ENCODE measurements at places on chromosomes 4 and X.

GRCh38 chr4:66404141-66404540 lies 733.9 kb upstream of the EPHA5 start:
- no peak for DNase-seq
- no peak overlapping the region for H3K4me3 ChIP-seq
- H3K4me1 ChIP-seq, result no peaks in the 10 kb centered on the region
- no peaks in the 10 kb centered on the region for H3K36me3 ChIP-seq

DNA sequence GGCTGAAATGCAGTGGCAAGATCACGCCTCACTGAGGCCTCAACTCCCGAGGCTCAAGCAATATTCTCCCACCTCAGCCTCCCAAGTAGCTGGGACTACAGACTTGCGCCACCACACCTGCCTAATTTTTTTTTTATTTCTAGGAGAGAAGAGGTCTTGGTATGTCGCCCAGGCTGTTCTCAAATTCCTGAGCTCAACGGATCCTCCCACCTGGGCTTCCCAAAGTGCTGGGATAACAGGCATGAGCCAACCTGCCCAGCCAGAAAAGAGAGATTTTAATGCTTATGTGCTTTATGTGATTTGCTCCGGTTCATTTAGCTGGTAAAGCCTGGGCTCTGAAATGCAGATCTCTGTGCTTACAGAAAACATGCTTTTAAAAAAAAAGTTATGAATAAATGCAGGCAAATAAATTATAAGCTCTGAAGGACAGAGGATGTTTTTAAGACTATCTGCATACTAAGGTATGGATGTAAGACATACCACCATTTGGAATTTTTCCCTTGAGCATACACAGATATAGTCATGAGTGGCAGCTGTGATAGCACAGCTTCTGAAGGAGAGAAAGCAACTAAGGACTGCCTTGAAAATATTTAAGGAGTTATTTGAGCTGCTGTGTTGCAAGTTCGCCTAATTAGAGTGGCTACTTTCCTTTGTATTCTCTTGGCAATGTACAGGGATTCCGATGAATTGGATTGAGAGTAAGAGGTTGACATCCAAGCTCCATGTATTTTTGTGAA lies 13.8 kb downstream of the GUCY1B1 start:
- H3K4me1 ChIP-seq, result no peaks in the 10 kb centered on the region
- no peak for DNase-seq
- H3K4me3 ChIP-seq, result no peak overlapping the region
- no peak overlapping the region for H3K27ac ChIP-seq
- H3K36me3 ChIP-seq, result no peaks in the 10 kb centered on the region
- no peaks in the 10 kb centered on the region for H3K27me3 ChIP-seq

- no peak overlapping the region for H3K4me3 ChIP-seq
- no peaks in the 10 kb centered on the region for H3K27me3 ChIP-seq
- H3K27ac ChIP-seq, result no peak overlapping the region
- no peak for DNase-seq
- H3K36me3 ChIP-seq, result no peaks in the 10 kb centered on the region
- H3K4me1 ChIP-seq, result no peaks in the 10 kb centered on the region
Observed at GRCh38 chrX:39766085-39766726, 331.6 kb downstream of the BCOR start.

DNA sequence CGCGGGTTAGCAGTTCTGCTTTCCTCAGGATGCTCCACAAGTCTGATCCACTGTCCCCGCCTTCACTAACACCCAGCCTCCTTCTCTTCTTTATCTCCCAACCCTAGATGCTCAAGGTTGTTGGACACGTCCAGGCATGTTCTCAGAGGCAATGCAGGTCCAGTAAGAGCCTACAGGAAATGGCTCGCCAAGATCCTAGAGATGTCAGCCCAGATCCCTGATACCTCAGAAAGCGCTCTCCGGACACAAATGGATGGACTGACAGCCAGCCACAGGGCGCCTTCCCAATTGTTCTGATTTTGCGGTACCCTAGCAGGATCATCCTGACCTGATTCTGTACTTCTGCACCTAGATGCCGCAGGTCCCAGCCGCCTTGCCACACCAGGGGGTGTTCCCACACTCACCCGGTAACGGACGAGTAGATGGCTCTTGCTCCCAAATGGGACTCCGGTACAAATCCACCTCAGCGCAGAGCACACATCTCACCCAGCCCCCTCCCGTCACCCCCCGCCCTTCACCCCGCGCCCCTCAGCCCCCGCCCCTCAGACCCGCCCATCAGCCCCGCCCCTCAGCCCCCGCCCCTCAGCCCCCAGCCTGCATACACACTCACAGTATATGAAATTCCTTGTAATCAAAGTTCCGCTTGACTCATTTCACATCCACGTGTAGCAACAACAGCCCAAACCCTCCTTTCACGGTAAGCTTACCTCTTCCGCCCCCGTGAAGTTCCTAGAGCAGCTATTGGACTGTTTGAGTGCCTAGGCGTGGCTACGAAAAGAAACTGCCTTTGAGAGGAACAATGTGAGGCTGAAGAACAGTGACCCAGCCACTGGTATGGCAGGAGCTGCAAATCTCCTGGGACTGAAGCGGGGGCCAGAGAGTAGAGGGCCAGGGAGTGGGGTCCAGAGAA lies at the start of gene EDA2R:
TSS of gene EDA2R (minus strand) at position 488 of the 910 bp plus-strand sequence. CDS start 23,058 bp downstream, outside the sequence.
- H3K27ac ChIP-seq, result no peak within 1 kb of the TSS
- no peaks in the 10 kb centered on the region for H3K36me3 ChIP-seq
- no peaks in the 10 kb centered on the region for H3K4me1 ChIP-seq
- H3K27me3 ChIP-seq, result no peaks in the 10 kb centered on the region

DNA sequence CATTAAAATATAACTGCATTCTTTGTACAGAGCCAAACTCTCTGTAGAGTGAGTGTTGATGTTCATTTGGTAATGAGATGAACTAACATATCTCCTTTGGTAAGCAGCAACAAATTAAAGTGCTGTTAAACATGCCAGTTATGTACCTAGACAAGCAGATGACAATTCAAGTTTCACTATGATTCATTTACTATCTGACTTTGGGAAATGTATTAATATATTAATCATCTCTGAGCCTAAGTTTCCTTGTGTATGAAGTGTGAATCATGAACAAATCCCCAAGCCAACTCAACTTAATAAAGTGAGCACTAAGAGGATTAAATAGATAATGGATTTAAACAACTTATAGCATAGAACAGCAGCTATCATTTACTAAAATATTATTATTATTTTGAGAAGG lies 1044.2 kb downstream of the GLUD2 start:
- no peak overlapping the region for H3K4me3 ChIP-seq
- H3K27me3 ChIP-seq, result no peaks in the 10 kb centered on the region
- H3K4me1 ChIP-seq, result no peaks in the 10 kb centered on the region
- no peak overlapping the region for H3K27ac ChIP-seq

GRCh38 chr4:634599-634985 lies 9.2 kb downstream of the PDE6B start:
- peaks cover 44% of the 10 kb centered on the region for H3K27me3 ChIP-seq
- H3K4me1 ChIP-seq, result no peaks in the 10 kb centered on the region
- no peak overlapping the region for H3K4me3 ChIP-seq
- no peak overlapping the region for H3K27ac ChIP-seq
- DNase-seq, result no peak

DNA sequence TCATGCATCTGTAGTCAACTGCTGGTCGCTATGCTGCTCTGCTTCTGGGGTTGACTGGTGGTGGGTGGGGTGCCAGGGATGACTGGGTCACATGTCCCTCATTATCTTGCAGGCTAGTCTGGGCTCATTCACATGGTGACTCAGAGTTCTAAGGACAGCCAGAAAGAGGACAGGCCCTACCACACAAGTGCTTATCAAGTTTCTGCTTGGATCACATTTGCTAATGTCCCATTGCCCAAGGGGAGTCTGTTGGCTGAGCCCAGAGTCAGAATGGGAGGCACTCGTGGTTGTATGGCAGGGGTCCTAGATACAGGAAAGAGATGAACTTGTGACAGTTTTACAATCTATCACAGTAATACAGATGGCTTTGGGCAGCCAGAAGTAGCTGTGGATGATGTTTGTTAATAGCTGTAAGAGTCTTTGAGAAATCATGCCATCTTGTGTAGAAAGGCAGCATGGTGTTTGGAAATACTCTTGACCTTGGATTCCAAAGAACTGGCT lies 221.3 kb downstream of the GPAT3 start:
- no peak overlapping the region for H3K27ac ChIP-seq
- no peaks in the 10 kb centered on the region for H3K27me3 ChIP-seq
- peaks cover 4% of the 10 kb centered on the region for H3K4me1 ChIP-seq
- no peaks in the 10 kb centered on the region for H3K36me3 ChIP-seq
- no peak overlapping the region for H3K4me3 ChIP-seq

Data from suprapubic skin (tissue), 4 donors.